Activated T-helper 1 cell treated with anti-CD3 and anti-CD28 coated beads, Interleukin-12 subunit alpha, Interleukin-12 subunit beta, Interleukin-2, Interleukin-4 antibody, amounts not matched to agents 30 ng/mL and 10 ng/mL and 1 ng/mL, durations not matched to agents 14 hours and 24 hours and 36 hours (primary cell): ENCODE measurements at places on chromosomes 13 and 19. TPM values are rescaled to one million over a fixed set of nuclear protein-coding genes. Genes with fewer than 3 reads are reported as not detected.

Gene TMEM255B
- 2.2 and 2.6 TPM in 2 replicates for total RNA-seq

Gene NEK5
- not detected in 2 replicates for total RNA-seq

Gene ADGRE2
- 1.3 and 2.2 TPM in 2 replicates for total RNA-seq

Gene FBXO17
- total RNA-seq, result 0.10 TPM in 1 of 2 replicates, not detected in the other

Gene ZNF569
- 2.7 and 3.7 TPM in 2 replicates for total RNA-seq

DNA sequence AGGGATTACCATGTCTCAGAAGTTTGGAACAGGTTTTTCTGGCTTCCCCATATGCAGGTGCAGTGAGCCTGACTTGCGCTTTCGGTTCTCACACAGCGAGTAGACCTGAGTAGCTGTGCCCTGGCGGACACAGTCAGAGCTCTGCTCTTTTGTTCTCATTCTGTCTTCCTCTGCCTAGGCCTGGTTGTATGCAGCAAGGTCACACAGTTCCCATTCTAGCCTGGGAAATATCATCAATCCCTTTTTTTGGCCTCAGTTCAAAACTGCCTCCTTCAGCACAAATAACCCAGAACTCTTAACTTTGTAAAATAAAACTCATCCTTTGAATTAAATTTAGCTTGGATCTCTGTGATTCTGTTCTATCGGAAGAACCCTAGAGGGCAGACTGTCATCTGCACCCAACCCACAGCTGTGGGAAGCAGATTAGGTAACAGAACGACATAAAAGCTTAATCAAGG is 10.2 kb downstream of the OXGR1 start:
- no peak for DNase-seq

DNA sequence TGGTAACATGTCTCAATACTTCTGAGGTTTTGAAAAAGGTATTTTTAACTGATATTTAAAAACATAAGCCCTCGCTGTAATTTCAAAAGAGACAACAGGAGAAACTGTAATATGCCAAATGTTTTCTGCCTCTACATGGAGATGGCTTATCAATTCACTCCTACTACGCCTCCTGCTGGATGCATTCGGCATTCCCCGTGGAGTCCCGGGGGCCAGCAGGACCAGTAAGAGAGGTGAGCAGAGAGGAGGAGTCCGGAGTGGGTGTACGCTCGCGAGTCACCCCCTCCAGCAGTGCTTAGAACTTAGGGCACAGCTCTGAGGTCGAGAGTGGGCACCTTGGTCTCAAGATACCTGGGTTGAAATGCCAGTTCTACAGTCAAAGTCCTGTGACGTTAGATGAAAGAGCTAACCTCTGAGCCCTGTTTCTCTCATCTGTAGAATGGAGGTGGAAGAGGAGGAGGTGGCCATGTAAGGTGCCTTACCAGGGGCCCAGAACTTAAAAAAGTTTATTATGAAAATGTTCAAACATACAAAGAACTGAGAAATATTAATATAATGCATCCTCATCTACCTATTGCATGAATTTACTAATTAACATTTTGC is 110.2 kb downstream of the STK24 start:
- no peak for DNase-seq

- DNase-seq, result no peak
Observed at GRCh38 chr19:29666578-29667386, 1.5 kb downstream of the PLEKHF1 start.

DNA sequence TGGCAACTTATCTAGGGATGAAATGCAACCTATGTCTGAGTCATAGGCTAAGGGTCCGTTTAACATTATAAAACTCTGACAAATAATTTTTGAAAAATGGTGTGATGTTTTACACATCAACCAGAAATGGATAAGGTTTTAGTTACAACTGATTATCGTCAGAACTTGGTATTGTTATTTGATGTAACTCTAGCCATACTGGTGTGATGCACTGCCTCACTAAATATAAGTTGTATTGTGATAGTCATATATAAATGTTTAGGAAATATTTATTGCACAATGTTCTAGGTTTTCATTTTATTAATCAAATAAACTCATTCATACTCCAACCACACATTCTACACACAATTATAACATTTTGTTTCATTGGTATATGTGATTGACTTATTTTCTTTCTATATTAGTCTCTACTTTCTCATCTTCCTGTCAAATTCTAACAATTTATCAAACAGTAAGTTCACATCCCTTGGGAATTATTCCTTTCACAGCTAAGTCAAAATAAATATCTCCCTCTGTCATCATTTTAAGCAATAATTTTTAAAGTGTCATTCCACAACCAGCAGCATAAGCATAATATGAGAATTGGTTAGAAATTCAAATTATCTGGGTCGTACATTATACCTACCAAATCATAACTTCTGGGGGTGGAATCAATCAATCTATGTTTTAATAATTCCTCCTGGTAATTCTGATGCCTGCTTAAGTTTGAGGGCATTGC is 873.9 kb downstream of the SLITRK1 start:
- DNase-seq, result no peak

DNA sequence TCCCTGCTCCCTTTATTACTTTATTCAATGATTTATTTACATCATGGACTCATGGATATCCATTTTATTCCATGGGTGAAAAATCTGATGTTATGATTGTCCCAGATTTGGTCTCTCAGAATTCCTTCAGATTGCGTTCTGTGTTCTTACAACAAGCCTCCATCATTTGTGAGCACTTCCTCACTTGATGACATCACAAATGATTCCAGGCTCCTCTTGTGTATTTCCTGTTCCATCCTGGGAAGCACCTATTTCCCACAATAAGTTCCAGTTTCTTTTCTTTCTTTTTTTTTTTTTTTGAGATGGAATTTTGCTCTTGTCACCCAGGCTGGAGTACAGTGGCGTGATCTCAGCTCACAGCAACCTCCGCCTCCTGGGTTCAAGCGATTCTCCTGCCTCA is 6.7 kb downstream of the ACP7 start:
- no peak for DNase-seq

DNA sequence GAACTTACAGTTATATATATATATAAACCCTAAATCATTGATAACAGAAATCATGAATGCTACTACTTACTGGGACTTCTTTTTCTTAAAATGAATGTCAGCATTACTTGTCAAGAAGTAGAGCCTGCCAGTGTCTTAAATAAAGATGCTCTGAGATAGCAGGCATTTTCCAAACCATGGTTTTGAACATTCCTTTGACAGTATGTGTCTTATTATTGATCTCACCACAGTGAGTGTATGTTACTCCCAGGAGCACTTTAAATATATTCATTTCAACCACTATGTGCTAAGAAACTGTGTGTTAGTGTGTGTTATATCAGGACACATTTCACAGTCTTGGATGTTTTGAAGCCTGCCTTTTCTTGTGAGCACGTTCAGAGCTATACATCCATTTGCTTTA is 28.2 kb downstream of the TNFRSF19 start:
- DNase-seq, result no peak

GRCh38 chr13:75514080-75514995 is 23.3 kb downstream of the COMMD6 start:
- DNase-seq, result no peak
